COLO829 (cell line): ENCODE measurements at places on chromosomes 16 and 17.

DNA sequence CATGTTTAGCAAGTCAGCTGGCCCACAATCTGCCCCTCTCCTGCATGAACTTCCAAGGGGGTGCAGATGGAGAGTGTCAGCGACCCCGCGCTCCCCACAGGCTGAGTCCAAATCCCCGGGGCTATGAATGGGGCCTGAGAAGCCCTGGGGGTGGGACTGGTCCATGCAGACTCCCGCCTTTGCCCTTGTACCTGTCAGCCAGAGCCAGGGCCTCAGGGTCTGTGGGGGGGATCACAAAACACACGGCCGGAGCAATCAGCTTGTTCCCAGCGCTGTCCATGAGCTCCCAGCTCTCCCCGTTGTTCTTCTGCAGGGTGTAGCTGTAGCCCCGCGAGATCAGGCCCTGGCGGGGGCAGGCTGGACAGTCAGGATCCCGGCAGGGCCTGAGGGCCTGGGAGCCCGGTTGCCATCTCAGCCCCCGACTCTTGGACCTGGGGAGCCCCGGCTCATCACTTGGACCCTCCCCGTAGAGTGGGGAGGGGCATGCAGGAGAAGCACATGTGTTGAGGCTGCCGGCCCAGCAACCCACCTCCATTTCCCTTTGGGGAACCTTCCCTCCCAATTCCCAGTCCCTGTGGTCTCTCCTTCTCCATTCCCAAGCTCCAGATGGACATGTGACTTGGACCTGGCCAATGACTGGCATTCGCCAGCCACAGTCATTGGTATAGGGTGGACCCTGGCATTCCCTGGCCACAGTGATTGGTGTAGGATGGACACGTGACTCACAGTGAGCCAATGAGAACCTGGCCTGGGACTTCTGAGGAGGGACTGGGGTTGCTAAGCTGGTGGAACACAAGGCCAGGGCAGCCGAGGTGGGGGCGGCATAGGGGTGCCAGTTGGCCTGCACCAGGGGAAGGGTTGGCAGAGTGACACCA lies 42.4 kb downstream of the PPL start:
- no peak for DNase-seq

DNA sequence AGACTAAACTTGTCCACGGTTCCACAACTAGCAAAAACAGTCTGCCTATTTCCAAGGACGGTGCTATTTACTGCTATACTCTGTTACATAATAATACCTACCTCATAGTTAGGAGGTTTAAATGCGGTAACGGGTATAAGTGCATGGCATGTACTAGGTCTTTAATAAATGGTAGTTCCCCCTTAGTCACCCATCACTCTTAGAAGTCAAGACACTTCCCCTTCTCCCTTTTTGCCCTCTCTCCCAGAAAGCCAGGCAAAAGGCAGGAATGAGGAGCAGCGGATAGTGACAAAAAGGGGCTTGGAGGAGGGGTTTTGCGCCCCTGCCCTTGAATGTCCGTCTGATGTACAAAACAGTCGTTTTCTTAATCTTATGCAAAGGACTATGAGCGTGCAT lies 1.1 kb upstream of the LSM12 start:
- no peak for DNase-seq

DNA sequence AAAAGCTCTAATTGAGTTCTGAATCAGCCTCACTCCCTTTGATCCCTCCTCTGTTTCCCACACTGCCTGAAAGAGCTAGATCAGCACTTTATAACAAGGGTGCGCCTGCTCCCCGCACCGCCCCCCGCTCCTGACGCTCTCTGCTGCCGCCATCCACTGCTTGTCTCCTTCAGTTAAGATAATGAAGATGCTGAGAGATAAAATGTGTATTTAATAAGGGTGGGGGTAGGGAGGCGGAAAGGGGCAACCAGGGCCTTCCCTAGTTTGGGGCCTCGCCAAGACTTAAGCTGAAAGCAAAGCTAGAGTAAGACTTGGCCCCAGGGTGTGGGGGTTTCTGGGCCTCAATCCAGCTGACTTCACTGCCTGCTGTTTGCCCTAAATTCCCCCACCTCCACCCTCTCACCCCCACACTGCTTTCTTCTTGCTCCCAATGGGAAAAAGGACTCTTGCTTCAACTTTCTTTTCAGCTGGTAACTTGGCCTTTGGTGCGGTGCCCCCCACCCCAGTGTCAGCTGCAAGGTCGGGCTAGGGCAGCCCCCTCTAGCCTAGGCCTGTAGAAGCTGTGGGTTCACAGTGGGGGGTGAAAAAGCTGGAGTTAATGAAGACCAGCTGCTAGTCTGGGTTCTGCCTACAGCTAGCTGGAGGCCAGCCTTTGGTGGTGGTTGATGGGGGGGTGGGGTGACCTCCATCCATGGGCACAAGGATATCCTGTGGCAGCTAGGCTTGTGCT lies 1.8 kb upstream of the RARA start:
- no peak for DNase-seq

DNA sequence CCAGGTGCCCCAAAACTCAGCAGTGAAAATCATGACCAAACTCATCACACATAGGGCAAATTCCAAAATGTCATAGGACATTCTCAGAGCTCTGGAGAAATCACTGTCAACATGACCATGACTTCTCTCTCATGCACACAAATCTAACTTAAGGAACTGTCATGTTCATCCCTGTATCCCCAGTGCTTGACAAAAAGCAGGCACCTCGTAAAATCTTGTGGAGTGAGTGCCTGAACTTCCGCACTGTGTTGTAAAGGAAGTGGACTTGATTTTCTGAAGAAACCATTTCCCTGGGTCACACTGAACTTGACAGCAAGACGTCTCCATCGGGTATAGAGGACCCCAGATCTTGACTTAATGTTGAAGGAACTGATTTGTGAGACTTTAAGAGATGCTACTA lies 2.8 kb downstream of the KRT37 start:
- no peak for DNase-seq

DNA sequence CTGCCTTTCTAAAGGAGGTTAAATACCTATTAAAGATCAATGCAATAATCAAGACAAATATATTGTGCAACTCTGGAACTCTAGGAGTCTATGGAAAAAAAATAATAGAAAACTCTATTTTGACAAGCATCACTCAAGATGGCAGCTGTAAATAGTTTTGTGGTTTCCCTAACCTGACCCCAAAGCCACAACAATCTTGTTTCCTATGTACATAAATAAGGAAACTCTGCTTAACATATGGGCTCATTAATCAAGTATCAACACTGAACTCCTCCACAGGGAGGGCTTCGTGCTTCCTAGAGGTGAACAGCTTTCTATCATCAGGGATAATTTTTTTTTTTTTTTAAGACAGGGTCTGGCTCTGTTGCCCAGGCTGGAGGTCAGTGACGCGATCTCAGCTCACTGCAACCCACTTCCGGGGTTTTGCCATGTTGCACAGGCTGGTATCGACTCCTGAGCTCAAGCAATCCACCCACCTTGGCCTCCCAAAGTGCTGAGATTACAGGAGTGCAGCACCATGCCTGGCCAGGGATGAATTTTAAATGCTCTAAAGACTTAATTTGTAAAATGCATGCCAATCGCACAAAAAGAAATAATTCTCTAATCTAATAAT lies 42.5 kb downstream of the ARHGAP17 start:
- DNase-seq, result no peak
